ENCODE measurements at places on chromosomes 2 and 18.
A peak's percentile ranks its signal among the peaks of the same experiment; 100 is the strongest.

DNA sequence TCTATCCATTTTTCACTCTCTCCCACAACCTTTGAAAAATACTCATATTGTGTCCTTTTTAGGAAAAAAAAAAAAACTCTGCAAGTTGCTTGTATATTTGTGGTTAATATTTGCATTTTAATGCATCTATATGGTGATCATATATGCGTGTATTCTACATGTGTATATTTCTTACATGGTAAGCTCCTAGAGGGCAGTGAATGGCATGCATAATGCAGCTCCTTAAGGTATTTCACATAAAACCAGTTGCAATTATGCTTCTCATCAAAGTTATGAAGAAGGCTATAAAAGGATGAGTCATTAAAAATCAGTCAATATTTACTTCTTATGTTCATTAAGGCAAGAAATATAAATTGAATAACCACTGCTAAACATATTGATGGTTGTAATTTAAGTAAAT is 100.8 kb downstream of the LRP1B start:
- DNase-seq: no peak

DNA sequence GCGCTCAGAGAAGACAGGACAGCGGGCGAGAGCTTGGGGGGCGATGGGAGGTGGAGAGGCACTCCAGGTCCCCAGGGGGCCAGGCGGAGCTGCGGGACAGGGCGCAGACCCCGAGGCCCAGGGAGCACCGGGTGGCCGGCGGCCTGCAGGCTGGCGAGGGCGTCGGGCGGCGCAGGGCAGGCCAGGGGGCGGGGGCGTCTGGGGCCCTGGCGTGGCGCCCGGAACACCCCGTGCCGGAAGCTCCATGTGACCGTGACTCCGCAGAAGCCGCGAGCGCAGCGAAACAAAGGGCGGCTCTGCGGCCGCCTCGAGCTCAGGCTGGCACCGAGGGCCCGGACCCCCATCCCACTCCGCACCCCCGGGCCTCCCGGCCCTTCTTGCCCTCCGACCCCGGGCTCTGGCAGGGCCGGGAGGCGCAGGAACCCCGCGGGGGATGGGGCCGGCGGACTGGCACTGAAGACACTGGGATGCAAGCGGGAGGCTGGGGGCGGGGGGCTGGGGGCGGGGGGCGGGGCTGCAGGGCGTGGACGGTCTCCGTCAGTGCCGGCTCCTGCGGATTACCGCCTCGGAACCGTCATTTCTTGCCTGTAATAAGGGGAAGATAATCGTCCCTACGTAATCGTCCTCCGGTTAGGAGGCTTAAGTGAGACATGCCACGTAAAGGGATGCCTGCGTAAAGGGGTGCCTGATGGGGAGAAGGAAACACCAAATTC is 19.1 kb downstream of the SH2D6 start:
- DNase-seq: peak; percentile 47

GRCh38 chr2:171447675-171448074 is 13.6 kb downstream of the DCAF17 start:
- DNase-seq: no peak

GRCh38 chr2:30688956-30689401 is 118.3 kb downstream of the CAPN13 start:
- DNase-seq: no peak

DNA sequence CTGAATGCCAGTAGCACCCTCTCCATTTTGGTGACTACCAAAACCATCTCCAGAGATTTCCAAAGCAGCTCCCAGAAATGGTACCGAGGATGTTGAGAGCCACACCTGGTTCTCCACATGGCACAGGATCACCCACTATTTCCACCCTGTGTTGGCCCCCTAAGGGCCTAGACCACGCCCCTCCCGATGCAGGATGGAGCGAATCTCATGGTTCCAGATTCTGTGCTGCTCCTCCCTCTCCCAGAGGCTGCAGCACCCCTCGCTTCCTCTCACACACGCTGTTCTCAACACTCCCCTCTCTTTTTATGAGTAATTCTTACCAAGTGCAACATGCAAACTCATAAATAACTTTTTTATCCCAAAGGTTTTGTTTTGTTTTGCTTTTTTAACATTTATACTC is 571.5 kb downstream of the STK39 start:
- no peak for DNase-seq

DNA sequence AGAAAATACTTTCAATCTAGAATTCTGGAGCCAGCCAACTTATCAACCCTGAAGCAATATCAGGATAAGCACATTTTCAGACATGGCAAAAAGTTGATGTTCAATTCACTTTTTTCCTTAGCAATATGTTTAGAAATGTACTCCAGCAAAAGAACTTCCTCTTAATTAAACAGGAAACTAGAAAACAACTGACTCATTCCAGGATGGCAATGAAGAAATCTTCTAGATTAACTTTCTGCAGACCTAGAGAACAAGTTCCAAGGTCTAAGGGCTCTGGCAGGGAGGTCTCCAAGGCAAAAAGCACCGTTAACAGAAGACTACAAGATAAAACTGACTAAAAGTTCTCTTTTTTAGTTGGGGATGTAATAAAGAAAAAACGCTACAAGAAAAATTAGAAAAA is 69.2 kb upstream of the VWC2L start:
- no peak for DNase-seq

- no peak for DNase-seq
Observed at GRCh38 chr2:231988179-231988866, 26.8 kb downstream of the DIS3L2 start.
